Activated gamma-delta T cell treated with Interleukin-2 at 50 U/mL for 16 hours (primary cell): ENCODE measurements at places on chromosomes 6 and 20.

DNA sequence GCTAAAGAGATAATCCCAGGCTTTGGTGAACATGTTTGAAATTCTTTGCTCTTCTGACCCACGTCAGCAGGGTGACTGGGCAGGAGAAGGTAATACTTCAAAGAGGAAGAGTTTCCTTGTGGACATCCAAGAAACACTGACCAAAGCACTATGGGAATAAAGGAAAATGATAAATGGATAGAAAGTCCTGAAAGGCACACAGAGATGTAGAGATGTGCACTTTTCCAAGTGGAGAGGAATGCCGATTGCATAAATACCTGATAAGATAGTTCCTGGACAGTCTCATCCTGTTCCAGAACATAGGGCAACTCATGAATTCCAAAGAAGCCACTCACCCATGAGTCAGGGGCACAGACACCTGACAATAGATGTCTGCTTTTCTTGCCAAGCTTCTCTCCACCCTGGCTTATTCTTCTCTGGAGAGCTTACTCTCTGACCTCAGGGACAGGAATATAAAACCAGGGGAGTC lies 191.3 kb upstream of the FOXA2 start:
- DNase-seq: no peak

GRCh38 chr6:96394727-96395126 lies 126.9 kb upstream of the UFL1 start:
- no peak for DNase-seq

DNA sequence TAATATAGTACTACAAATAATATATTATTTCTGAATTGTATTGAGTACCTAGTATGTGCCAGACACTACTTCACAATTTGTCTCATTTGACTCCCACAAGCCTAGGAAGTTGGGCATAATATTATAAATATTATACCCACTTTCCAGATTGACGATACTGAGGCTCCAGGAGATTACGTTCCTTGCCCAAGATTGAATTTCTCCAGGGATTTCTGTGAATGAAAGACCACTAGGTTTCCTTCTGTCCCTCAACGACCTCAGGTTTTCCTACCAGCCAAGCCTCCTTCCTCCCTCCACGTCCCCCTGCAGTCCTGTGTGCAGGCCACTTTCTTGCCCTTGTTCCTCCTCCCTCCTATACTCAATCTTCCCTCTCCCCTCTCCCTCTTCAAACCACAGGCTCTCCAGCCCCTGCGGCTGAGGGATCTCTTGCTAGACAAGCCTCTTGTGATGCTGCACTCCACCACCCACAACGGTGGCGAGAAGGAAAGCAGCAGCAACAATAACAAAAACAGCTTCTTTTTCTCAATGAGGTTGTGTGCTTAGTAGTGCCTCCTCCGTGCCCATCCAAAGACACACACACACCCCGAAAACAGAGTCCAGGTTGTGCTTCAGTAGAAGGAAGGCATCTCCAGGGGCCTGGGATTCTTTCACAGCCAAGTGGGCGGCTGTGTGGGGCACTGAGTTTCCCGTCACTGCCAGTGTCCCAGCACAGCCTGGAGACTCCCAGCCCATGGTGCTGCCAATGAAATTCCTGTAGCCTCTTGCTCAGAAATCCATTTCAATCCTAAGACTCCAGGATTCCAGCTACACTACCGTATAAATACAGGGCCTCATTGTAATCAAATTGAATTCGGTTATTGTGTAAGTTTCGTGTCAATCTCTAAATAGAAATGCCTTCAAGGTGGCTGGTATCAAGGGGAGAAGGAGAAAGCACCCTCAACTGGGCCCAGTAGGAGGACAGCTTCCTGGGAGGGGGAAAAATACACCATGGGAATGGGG lies 94.4 kb downstream of the NCR2 start:
- no peak for DNase-seq

- DNase-seq: no peak
These were observed 1067.2 kb downstream of the EPHA7 start for GRCh38 chr6:92352130-92352529.

GRCh38 chr20:4014031-4014474 lies 1.3 kb downstream of the RNF24 start:
- DNase-seq: no peak

DNA sequence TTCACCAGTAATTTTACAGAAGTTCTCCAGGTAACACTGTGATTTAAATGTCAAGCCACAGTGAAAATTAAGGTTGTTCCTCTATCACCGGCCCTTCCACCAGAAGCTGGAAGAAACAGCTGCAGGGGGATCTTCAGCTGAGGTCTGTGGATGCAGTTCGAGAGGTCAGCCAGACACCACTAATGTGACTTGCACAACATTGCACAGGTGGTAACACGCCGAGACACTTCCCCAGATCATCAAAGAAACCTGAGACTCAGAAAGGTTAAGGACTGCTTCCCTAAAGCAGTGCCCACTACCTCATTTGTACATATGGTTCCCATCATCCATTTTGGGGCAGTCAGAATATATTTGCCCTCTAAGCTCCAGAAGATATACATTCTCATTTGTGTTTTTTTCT lies 8.1 kb upstream of the SERPINB9 start:
- no peak for DNase-seq

GRCh38 chr20:21510414-21511384 lies 3.2 kb downstream of the NKX2-2 start:
- DNase-seq: no peak

DNA sequence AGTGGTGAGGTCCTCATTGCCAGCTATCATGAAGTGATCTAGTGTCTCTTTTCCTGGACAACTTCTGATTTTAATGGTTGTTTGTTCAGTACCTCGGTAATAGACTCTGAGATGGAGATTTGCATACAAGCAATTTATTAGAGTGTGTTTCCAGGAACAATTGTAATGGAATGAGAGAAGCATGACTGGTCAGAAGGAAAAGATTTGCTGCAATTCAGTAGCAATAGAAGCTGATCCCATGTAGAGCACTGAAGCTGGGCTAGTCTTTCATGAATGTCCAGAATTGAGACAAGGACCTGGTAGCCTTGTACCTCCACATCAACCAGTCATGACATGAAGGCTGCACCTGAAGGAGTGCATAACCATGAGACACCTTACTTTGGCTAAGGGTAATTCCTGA lies 526.5 kb downstream of the NKAIN2 start:
- DNase-seq: no peak

DNA sequence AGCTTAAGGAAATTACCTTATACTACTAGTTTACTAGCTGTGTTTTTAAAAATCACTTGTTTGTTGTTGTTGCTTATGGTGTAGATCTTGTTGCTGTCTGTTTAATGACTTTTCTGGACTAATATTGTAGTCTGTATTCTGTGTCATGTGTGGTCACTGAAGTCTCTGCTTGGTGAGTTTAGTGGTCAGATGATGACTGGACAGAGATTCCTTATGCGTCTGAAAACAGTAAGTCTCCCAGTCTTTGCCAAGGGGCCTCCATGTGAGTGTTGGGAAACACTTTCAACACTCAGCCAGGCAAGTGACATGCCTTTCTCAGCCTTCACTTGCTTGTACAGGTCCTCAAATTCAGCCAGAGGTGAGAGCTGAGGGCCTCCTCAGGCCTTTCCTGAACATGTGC lies 256.9 kb upstream of the RNF24 start:
- no peak for DNase-seq

DNA sequence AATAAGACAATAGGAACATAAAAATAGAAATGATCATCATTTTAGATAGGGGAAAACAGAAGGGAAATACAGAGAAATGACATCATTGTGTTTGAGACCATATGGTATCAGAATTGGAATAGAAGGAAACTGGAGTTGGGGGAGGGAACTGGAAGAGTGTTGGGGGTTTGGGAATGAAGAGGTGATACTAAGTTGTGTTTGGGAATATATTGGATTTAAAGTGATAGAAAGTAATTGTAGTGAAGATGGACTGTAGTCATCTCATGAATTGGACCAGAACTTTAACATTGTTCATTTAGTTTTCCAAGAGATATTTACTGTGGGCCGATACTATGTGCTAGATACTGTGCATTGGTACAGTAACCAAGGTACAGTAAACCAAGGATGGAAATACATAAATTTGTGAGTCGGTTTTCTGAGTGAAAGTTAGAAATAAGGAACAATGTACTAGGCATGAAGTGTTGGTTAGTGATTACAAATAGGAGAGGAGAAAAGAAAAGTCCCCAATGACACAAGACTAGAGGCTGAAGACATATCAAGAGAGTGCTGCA lies 32.3 kb downstream of the KCNQ5 start:
- no peak for DNase-seq

DNA sequence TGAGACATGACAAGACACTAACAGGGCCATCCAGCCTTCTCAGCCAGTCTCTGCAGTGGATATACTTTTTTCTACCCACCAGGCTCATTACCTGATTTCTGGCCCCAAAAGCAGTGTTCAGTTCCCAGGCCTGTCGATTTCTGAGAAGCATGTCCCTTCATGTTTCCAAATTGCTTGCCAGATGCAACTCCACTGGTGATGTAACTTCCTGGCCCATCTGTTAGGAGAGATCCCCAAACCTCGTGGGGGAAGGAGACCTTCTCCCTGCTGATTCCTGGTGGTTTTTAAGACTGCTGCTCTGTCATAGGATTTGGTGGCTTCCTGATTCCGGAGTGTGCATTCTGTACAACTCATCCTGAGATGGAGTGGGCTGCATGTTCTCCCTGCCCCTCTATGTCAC lies 31.6 kb upstream of the MRPS10 start:
- no peak for DNase-seq

DNA sequence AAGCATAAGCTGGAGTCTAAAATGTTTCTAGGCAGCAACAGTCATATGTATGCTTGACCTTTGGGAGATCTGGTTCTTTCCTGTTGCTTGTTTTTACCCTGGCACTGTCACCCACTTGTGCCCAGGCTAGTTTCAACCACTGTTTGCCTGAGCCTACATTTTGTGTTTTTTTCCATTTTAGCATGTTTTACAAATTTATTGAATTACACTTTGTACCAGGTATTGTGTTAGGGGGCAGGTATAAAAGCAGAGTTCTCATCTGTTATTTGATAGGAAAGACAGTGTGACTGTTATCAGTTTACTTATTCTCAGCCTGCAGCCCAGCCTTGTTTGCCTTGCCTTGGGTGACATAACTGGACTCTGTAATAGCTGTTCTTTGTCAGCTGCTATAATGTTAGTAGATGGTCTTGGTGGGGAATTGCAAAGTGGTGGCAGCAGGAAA lies 147.0 kb downstream of the CDKAL1 start:
- no peak for DNase-seq

DNA sequence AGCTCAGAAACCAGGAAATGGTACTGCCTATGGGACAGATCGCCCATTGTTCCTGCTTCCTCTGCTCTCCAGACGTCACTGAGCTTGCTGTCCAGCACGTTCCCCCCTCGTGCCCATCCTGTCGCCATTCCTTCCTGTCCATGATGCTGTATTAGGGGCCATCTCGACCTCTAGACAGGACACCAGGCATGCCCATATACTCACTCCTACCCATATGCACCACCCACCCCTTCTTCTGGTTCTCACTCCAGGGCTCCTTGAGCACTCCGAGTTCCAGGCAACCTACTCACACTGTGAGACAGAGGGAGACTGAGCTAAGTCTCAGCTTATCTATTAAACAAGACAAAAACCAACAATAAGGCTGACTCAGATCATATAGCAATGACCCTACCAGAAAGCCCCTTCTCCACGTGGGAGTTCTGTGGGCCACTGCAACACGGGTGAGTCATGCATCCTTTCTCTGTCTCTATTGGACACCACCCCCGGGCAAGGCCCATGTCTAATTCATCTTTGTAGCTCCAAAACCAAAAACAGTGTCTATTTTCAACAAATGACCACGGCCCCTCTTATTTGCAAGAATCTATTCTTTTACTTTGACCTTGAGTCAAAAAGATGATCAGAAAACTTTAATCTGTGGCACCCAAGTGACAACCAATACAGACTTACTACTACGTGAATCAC lies 65.7 kb downstream of the PSMG4 start:
- DNase-seq: no peak

DNA sequence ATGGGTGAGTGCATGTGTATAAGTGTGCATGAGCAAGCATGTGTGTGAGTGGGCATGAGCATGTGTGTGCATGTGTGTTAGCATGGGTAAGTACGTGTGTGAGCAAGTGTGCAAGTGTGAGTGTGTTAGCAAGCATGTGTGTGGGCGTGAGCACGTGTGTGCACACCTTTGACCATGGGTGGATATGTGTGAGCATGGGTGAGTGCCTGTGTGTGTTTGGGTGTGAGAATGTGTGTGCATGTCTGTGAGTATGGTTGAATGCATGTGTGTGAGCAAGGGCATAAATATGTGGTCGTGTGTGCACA lies 84.6 kb downstream of the DLL1 start:
- DNase-seq: no peak

DNA sequence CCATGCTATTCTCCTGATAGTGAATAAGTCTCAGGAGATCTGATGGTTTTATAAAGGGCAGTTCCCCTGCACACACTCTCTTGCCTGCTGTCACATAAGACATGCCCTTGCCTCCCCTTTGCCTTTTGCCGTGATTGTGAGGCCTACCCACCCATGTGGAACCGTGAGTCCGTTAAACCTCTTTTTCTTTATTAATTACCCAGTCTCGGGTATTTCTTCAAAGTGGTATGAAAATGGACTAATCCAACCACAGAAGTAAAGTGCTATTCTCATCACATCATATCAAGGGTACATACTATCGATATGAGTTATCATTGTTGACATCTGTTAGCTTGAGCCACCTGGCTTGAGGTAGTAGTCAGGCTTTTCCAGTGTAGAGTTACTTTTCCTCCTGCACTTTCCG lies 2.3 kb downstream of the MANBAL start:
- no peak for DNase-seq

- DNase-seq: no peak
These were observed 13.1 kb downstream of the PKIB start for GRCh38 chr6:122623279-122623678.

DNA sequence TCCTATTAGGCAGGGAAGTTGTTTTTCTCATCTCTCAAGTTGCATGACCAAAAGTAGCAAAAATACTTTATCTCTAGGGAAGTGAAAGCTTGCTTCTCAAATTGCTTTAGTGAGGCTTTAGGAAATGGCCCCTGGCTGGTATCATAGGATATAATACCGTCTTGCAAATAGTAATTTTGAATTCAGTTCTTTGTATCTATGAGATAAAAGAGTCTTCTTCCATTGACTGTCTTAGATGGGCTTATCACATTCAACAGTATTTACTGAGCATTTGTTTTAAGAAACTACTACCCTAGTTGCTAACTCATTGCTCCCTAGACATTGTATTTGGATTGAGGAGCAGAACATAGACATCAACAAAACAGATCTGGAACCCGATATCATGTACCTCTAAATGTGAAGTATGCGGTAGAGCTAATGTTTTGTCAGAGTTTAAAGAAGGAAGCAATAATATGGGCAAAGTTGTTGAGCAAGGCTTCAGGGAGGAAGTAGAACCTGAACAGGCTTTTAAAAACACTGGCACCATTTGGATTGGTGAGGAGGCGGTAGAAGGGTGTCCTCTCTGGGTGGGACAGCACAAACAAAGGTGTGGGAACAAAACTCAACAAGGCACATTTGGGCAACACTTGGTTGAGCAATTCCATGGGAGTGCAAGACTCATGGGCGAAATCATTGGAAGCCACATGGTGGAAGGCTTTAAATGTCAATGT lies 101.5 kb downstream of the SGK1 start:
- DNase-seq: no peak

DNA sequence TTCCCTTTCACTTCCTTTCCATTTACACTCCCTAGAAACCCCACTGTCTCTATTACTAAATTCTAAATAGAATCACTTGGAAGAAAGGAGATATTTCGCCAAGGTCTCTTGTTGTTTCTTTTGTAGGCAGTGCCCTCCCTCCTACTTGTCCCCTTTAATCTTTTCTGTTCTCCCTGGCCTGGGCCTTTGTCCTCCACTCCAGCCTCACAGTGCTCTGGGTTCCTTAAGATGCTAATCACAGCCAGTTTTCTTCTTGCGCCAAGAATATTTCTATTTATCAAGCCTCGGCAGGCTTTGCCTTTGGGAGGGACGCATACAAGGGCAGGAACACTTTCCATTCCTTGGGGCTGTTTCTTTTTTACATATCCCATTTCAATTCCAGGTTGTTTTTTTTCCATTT lies 520.6 kb upstream of the CHD6 start:
- DNase-seq: no peak
